A549 (cell line): ENCODE measurements at places on chromosomes 2 and 18. TPM values are rescaled to one million over a fixed set of nuclear protein-coding genes. Genes with fewer than 3 reads are reported as not detected.

BZW1 gene
- polyA plus RNA-seq = 401 to 422 TPM (median 419 TPM) in 3 replicates

IL1A gene
- polyA plus RNA-seq = 0.10 to 0.11 TPM in 2 of 3 replicates, not detected in the other

DNA sequence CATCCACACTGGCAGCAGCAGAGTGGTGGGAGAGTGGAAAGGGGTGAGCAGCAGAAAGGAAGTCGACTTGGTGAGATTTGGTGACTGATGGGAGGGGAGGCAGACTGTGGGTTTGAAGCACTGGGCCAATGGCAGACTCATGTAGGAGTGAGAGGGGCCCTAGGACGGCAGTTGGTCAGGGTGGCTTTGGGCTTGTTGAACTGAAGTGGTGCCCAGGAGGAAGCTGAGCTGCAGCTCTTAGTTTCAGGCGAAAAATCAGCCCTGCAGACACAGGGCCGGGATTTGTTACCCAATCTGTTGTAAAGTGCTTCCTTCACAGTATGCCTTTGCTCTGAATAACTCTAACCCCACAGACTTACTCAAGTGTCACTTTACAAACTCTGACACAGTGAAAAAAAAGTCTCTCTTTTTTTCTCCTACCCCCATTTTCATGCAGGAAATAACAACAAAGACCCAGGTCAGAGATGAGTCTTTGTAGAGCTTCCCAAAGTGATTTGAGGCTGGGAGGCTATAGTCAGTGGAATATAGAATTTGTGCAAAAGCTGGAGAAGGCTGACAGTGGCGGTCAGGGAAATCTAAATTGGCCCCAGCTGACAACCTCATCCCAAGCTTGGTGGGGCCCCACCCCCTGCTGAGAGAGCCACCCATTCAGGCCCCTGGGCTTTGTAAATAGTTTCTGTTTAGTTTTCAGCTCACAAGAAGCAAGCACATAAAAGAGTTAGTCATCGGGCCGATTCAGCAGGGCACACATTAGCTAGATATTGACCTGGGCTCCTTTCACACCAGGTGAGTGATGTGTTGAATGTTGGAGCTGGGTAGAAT lies 226.9 kb downstream of the VAPA start:
- DNase-seq = peak; percentile 70

DNA sequence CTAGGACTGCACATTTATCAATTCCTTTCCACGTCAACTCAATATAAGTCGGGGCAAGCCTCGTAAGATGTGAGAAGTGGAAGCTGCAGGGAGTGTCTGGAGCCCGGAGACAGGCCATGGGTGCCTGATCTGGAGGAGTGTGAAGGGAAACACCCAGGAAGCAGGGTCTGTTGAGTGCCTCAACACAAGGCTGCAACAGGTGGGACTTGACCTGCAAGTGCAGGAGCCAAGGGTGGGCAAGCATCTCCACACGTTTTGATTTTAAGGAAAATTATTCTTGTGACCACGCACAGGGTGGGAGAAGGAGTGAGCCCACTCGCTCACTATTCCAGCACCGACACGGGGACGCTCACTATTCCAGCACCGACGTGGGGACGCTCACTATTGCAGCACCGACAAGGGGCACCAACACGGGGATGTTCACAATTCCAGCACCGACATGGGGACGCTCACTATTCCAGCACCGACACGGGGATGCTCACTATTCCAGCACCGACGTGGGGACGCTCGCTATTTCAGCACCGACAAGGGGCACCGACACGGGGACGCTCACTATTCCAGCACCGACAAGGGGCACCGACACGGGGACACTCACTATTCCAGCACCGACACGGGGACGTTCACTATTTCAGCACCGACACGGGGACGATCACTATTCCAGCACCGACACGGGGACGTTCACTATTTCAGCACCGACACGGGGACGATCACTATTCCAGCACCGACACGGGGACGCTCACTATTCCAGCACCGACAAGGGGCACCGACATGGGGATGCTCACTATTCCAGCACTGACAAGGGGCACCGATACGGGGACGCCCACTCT lies 197.3 kb downstream of the EIPR1 start:
- DNase-seq = no peak

DNA sequence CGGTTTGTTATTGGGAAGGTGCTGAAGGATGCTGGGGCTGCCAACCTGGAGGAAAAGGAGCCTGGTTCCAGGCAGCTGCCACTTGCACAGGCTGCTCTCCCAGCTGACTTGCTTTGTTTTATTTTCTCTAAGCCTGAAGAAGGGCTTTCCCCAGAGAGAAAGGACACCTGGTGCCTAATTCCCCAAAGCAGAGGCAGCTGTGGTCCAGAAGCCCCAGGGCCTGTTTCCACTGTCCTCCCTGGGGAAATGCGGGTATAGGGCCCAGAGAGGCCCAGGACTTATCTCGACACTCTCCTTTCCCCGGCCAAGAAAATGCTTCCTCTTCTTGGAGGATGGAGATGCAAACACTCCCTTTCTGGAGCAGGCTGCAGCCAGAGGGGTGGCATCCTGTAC lies 30.1 kb downstream of the INO80C start:
- no peak for DNase-seq

GRCh38 chr2:176135035-176135440 lies 5.5 kb downstream of the HOXD8 start:
- no peak for DNase-seq

DNA sequence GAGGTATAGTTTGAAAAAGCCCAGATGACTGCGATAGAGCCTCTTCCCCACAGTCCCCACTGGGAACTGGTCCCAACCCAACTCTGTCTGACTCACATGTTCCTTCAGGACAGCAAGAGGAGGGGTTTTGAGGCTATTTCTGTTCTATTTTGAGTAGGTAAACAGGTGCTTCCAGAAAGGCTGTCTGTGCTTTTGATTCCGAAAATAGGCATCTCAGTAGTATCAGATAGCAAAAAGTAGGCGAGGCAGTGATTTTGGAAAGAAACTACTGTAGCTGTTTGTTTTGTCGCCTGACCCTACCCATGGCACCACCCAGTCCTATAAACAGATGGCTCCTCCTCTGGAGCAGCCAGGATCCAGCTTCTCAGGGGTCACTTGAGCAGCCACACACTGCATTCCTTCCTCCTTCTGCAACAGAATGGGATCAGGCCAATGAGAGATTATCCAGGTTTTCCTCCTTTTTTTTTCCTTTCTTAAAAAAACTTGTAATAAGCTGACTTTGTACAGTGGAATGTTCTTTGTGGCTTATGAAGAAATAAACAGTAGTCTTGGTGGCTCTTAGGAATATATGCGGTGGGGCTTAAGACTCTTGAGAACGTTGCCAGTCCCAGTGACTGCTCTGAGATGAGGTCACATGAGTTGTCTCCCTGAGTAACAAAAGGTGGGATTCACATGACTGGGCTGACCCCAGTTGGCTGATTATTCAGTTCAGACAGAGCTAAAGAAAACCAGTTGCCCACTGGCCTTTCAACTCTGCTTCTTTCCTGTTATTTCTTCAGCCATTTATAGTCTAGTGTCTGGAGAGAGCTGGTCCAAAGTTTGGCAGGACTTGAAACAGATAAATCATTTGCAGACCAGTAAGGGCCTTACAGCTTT lies 98.6 kb downstream of the KCNS3 start:
- no peak for DNase-seq

GRCh38 chr2:58484221-58484620 lies 243.1 kb upstream of the FANCL start:
- no peak for DNase-seq

IL1F10 gene
- not detected in 3 replicates for polyA plus RNA-seq

- DNase-seq = no peak
These were observed 15.6 kb upstream of the WDR75 start for GRCh38 chr2:189425676-189426075.

DNA sequence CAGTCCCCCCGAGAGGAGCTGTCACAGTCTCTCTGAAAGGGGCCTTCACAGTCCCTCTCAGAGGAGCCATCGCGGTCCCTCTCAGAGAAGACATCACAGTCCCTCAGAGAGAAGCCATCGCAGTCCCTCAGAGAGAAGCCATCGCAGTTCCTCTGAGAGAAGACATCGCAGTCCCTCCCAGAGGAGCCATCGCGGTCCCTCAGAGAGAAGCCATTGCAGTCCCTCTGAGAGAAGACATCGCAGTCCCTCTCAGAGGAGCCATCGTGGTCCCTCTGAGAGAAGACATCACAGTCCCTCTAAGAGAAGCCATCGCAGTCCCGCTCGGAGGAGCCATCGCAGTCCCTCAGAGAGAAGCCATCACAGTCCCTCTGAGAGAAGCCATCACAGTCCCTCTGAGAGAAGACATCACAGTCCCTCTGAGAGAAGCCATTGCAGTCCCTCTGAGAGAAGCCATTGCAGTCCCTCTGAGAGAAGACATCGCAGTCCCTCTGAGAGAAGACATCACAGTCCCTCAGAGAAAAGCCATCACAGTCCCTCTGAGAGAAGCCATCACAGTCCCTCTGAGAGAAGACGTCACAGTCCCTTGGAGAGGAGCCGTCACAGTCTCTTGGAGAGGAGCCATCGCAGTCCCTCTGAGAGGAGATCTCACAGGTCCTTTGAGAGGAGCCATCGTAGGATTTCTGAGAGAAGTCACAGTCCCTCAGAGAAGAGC lies 1.3 kb upstream of the ZNF512 start:
- no peak for DNase-seq

GRCh38 chr2:240129731-240130392 lies 6.2 kb downstream of the COPS9 start:
- DNase-seq = no peak

- DNase-seq = no peak
These were observed 8.0 kb downstream of the TEX261 start for GRCh38 chr2:70986499-70987189.

GRCh38 chr2:214514704-214515103 lies 103.8 kb downstream of the VWC2L start:
- no peak for DNase-seq

FAM117B gene
- polyA plus RNA-seq = 2.9 to 3.6 TPM (median 3.6 TPM) in 3 replicates

LIMS4 gene
- polyA plus RNA-seq = 0.09 to 0.17 TPM (median 0.14 TPM) in 3 replicates

- no peak for DNase-seq
These were observed 730.6 kb downstream of the TSN start for GRCh38 chr2:122486086-122486485.

CACNB4 gene
- polyA plus RNA-seq = 0.25 to 0.29 TPM (median 0.26 TPM) in 3 replicates

FBXO36 gene
- 2.0 to 2.1 TPM (median 2.0 TPM) in 3 replicates for polyA plus RNA-seq

- DNase-seq = no peak
These were observed at the start of gene C2orf66 for GRCh38 chr2:196809260-196809659. Gene C2orf66, minus strand, starts transcription at chr2:196809355. Its CDS starts 19 bp downstream, at chr2:196809336.

- DNase-seq = no peak
These were observed 212.3 kb downstream of the MGAT5 start for GRCh38 chr2:134466141-134466540.

DNA sequence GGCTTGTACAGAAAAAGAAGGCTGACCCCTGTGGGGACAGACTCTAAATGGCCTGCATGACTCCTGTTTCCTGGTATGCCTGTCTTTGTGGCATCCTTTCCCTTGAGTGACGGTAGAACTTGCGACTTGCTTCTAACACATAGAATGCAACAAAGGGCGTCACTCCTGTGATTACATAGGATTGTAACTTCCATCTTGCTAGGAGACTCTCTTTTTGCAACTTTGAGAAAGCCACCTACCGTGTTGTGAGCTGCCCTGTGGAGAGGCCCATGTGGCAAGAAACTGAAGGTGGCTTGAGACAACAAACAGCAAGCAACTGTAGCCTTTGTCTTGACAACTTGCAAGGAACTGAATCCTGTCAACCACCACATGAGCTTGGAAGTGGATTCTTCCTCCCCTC lies 46.5 kb downstream of the THNSL2 start:
- no peak for DNase-seq

SERPINB4 gene
- polyA plus RNA-seq = 0.15 TPM in 1 of 3 replicates, not detected in the others

- DNase-seq = no peak
These were observed 101.6 kb upstream of the TMEM18 start for GRCh38 chr2:778731-779350.

GRCh38 chr2:9199716-9200632 lies 6.6 kb upstream of the ASAP2 start:
- DNase-seq = no peak

DNA sequence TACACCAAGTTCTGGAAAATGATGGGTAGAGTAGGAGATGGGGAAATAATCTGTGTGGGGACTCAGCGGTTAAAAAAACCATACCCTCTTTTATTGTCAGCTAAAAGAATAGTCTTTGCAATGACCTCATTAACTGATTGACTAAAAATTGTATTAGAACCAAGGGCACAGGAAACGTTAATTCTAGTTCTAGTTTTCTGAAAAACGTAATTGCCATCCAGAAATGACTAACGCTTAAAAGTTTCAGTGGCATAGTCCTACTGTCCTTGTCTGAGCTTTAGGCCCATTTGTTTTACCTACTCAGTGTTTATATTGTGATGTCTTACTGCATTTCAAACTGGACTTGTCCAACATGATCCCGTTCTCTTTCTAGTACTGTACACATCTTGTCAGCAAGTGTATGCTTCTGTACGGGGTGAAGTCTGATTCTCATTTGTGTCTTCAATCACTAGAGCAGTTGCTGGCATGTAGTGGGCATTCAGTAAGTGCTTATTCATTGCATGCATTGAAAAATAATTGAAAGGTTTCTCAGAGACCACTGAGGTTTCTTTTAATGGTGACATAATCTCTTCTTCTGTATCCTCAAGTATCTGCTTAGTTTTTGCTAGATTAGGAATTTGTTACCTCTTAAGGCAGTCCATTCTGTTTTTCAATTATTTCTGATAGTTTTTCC lies 81.5 kb downstream of the ZNF407 start:
- no peak for DNase-seq

DNA sequence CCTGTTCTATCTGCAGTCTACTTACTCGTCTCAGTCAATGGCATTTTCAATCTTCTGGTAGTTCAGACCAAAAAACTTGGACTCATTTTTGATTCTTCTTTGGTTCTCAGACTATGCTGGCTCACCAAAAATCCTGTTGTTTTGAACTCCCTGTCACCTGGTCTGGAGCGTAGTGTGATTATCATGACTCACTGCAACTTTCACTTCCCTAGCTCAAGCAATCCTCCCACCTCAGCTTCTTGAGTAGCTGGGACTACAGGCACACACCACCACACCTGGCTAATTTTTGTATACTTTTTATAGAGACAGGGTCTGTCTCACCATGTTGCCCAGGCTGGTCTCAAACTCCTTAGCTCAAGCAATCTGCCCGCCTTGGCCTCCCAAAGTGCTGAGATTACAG lies 163.3 kb upstream of the CDH7 start:
- no peak for DNase-seq

RNF125 gene
- 0.13 to 0.18 TPM (median 0.14 TPM) in 3 replicates for polyA plus RNA-seq

MYO7B gene
- polyA plus RNA-seq = 0.04 to 0.08 TPM (median 0.08 TPM) in 3 replicates

TMEM18 gene
- polyA plus RNA-seq = 35.6 to 40.5 TPM (median 40.2 TPM) in 3 replicates

GRCh38 chr2:20551260-20551944 lies 99.5 kb downstream of the HS1BP3 start:
- DNase-seq = no peak

DNA sequence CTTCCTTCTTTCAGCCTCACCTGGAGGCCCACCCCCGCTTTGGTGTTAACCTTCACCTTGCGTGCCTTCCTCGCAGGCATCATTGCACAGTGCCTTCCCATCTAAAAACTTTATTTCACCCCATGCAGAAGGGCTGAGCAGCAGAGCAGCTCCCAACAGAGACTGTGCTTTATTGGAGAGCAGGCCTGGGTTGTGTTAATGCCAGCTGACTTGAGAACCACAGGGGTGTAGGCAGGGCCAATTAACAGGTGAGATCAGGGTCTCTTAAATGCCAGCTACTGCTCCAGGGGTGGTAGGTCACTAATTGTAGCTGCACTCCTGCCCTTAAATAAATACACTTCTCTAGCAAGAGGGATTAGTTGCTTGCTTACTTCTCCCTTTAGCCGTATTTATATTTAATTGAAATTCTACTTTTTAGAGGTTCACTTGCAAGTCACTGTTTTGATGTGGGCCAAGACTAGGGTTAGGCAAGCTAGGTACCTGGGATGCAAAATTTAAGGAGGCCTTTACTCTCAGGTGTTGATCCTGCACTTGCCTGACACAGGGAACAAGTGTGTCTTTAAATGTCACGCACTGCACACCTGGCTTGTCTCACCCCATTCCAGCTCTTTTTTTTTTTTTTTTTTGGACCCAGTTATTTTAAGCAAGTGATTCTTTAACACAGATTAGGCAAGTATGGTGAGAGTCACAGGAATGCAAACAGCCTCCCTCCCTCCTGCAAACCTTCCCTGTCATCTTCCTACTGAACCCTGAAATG lies 54.5 kb downstream of the LYPD1 start:
- DNase-seq = no peak

UGT1A8 gene
- 0.05 to 0.25 TPM in 2 of 3 replicates, not detected in the other for polyA plus RNA-seq
